Hematopoietic multipotent progenitor cell treated with erythropoietin and hydrocortisone succinate and interleukin-3 and kit ligand, for 15 days (in vitro differentiated cells): ENCODE measurements at places on chromosomes 12 and 14.

DNA sequence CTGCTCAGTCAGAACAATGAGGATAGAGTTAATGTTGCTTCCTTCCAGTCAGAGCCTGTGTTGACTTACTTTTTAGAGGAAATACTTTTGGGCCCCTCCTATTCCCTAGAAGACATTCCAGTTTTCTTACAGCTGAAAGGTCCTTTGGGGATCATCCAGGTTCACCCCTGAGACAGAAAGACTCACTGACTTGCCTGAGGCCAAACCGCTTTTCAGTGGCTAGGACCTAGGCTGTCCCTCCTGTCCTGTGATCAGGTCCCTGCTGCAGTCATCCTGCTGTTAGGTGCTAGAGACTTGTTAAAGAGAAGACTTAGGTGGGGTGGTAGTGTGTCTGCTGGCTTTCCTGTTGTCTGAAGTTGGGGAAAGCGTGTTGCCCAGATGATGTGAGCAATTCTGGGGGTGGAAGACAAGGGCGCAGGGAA, 39.6 kb downstream of the SUSD6 start:
- no peak for DNase-seq

GRCh38 chr14:93859957-93860356, 67.2 kb upstream of the FAM181A start:
- no peak for DNase-seq

GRCh38 chr14:55430024-55430690, 10.3 kb downstream of the TBPL2 start:
- peak; percentile 88 for DNase-seq

- DNase-seq = no peak
Observed at GRCh38 chr12:116604951-116605641, 45.9 kb downstream of the MAP1LC3B2 start.

- no peak for DNase-seq
Observed at GRCh38 chr12:51187370-51187987, 14.5 kb upstream of the TFCP2 start.

DNA sequence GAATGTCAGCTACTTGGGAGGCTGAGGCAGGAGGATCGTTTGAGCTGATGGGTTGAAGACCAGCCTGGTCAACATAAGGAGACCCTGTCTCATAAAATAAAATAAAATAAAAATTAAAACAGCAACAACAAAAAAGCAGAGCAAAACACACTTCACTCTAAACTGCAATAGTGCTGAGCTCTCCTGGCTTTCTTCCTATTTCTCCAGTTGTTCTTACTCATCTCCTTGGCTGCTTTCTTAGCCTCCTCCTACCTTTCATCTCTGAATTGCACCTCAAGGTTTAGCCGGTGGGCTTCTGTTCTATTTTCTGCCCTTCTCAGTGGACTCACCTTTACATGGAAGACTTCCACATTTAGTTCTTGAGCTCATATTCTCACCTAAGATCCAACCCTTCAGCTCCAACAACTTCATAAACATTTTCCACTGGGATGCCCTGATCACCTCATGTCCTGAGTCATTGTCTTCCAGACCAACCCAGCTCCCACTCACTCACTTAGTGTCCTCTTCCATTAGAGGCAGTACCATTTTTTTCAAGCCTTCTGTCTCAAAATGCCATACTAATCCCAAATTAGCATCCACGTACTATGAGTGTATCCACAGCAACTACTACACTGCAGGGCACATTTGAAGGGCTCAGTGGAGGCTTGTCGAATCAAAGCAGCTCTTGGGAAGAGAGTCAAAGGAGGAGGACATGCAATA, 41.2 kb upstream of the TMED10 start:
- DNase-seq = no peak

DNA sequence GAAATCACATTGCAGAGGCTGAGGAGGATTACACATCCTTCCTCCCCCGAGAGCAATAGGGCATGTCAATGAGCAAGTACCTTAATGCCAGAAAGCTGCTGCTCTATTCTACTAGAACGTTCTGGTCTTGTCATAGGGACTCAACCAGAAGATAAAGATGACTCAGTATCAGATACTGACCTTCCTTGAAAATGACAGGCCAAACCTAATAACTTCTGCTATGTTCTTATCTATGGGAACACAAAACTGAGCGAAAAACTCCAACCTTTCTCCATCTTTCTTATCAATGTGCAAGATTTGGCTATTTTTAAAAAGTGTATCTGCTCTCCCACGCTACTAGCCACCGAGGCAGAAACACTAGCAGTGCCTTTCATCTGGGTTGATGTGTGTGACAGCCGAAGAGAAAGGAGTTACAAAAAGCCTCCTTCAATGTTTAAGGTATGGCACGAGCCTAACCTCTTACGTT, 5.5 kb downstream of the CCDC92 start:
- DNase-seq = no peak

DNA sequence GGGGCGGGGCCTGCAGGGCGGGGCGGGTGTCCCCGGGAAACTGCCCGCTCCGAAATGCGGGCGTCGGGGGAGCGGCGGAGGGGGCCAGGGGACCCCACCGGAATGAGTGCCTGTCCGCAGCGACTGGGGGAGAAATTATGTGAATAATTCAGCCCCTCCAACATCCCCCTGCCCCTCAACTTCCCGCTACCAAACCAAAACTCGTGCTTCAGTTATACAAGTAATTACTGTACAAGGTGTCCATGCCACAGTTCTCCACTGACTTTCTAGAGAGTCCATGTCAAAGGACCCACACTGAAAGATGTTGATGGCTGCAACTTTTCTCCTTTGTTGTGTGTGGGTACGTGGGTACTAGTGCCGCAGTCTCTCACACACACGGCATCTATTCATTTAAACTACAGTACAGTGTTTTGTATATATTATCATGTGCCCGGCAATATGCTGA, 414 bp upstream of the CDK17 start:
- DNase-seq = no peak

DNA sequence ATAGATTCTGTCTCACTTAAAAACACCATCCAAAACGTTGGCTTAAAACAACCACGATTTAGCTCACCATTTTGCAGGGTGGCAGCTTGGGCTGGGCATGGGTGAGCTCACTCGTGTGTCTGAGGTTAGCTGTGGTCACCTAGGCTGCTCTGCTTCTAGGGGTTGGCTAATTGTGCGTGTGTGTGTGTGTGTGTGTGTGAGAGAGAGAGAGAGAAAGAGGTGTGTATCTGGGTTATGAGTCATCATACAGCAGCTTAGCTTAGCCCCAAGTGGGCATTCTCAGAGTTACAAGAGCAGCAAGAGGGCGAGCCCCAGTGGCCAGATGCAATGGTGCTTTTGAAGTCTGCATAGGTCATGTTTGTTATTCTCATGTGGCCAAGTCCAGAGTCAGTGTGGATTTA, 6.0 kb downstream of the FBXW8 start:
- DNase-seq = no peak

GRCh38 chr12:127664901-127665300, 602.1 kb upstream of the TMEM132C start:
- DNase-seq = no peak

DNA sequence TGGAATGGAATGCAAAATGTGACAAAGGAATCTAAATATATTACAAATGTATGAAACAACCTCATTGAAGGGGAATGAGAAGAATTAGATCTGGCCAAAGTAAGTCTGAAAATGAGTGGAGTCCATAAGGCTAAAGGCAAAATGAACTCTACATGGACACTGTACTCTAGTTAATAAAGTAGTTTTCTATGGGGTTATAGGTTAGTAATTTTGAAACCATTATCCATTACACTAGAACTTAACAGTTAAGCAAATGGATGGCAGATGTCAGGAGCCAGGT, 222.1 kb downstream of the NUAK1 start:
- no peak for DNase-seq

- DNase-seq = no peak
Observed at GRCh38 chr12:113479590-113480335, 8.1 kb upstream of the LHX5 start.

- no peak for DNase-seq
Observed at GRCh38 chr14:44640416-44640815, 133.3 kb upstream of the FSCB start.

DNA sequence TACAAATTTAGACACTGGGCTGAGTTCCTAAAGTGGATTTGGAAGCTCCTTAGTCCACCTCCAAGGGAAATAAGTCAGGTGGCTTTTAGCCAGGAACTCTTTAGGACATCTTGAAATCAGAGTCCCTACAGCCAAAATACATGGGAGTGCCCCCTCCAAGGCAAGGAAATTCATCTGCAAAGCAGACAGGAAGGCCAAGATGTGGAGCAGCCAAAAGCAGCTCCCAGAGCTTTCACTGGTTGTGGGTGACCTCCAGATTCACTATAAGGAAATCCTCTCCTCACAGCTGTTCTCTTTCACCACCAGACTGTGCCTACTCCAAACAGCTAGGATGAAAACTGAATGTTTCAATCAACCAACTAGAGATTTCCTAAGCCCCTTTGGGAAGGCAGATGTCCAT, 6.6 kb downstream of the TTC9 start:
- DNase-seq = no peak

GRCh38 chr12:116301621-116302020, 24.1 kb upstream of the MED13L start:
- no peak for DNase-seq

- DNase-seq = no peak
Observed at GRCh38 chr12:48739618-48740269, 23.2 kb upstream of the CCNT1 start.

DNA sequence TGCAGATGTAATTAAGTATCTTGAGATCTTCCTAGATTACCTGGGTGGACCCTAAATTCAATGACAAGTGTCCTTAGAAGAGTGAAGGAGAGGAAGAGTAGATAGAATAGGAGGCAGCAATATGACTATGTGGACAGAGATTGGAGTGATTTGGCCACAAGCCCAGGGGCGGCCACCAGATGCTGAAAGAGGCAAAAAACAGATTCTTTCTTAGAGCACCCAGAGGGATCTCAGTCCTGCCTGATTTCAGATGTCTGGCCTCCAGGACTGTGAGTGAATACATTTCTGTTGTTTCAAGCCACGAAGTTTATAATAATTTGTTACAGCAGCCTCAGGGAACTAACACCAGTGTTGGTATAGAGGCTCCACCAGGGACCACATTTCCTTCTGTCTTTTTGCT, 67.3 kb downstream of the DACT1 start:
- DNase-seq = no peak

DNA sequence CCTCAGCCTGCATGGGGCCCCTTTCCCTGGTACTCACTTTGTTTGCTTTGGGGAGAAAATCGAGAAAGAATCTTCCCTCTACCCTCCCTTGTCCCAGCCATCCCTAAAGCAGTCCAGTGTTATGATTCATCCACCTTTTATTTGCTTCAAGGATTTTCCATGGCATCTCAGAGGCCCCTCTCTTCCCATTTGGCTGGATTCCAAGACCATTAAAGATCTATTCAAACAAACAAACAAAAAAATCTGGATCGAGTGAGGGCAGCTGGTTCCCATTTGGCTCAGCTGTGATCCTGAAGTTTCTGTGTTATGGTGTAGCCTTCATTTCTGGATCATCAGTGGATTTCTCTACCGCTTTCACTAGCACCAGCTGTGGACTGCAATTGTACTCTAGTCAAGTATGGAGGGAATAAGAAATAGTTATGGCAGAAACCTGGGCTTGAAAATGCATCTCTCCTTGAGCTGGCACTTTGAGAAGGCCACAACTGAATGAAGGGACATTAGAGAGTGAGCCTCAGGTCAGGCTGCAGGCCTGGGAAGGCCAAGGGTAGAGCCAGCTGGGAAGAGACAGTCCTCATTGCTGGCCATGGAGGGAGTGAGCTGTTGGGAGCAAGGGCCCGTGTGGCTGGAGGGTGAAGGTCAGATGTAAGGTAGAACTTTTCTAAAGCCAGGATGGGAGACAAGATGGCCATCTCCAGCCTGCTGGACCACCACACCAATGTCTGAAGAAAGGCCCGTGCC, 13.7 kb downstream of the KRT71 start:
- no peak for DNase-seq

GRCh38 chr14:68891851-68892660, 87.0 kb downstream of the ACTN1 start:
- DNase-seq = no peak

GRCh38 chr12:106120519-106121105, 18.1 kb downstream of the NUAK1 start:
- no peak for DNase-seq

DNA sequence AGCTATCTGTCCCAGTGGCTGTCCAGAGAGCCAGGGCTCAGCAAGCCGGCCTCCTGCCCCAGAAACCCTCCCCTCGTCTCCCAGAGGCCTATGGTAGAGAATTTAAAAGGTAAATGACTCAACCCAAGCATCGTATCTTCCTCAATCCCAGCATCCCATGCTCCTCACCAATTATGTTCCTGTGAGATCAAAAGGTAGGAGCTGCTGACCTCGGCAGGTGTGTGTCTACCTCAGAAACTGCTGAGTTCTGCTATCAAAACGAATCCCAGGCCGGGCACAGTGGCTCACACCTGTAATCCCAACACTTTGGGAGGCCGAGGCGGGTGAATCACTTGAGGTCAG, 49.3 kb downstream of the FOXN3 start:
- DNase-seq = no peak

DNA sequence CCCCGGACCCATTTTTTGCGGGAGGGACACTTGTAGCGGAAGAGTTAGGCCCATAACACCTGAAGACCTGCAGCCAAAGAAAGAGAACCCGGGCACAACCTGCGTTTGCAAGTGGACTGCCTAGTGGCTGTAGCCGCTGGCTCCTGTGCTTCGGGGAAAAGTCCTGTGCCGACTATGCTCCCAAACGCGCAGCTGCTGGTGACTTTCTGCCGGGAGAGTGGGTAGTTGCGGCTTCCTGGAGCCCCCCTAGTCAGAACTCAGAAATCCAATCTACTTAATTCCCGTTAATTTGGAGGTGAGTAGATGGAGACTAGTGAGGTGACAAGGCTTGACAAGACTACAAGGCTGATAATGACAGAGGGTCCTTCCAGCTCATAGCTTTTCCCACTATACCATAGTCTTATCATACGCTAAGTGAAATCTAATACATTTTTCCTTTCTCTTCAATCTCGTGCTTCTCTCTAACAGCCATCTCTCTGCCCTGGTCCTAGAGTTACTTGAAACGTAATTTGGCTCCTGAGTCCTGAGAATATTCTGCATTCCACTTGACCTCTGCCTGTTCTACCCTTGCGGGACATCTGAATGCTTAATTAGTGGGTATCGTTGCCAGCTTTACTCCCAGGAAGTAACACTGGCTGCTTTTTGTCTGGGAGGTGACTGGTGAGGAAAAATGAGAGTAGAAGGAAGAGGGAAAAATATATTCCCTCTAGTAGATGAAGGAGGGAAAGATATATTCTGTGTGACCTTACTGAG, 556 bp downstream of the MTHFD1 start:
- DNase-seq = no peak

- no peak for DNase-seq
Observed at GRCh38 chr14:22381408-22381760, 207.6 kb downstream of the DAD1 start.

DNA sequence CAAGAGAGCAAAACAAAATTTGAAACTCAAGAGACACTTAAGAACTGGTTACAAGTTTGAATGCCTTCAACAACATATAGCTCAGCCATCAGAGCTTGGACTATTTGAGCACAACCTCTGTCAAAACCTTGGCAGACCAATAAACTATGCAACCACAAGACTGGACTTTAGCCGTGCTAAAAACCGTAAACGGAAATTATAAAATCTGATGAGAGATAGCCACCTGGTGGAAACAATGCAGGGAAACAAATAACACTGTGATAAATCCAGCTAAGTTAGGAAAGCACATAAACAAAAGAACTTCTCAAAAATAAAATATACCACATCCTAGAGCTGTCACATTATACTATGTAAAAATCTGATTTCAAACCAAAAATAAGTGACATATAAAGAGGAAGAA, 1074.2 kb upstream of the NOVA1 start:
- DNase-seq = no peak
